ENCODE measurements at places on chromosomes 5 and 9. TPM values are rescaled to one million over a fixed set of nuclear protein-coding genes. Genes with fewer than 3 reads are reported as not detected.

The FOXD1 gene
- 72.4 TPM for total RNA-seq

The IFNA2 gene
- not detected for total RNA-seq

The PCDHA6 gene
- 1.0 TPM for total RNA-seq

The SLC6A3 gene
- total RNA-seq, result not detected

The RANBP3L gene
- total RNA-seq, result not detected

The PPP1R26 gene
- total RNA-seq, result 17.1 TPM

The ABHD17B gene
- total RNA-seq, result 15.5 TPM

The C9orf50 gene
- 0.16 TPM for total RNA-seq

The HAPLN1 gene
- 0.76 TPM for total RNA-seq

The HEMGN gene
- not detected for total RNA-seq

The FAXDC2 gene
- total RNA-seq, result 1.3 TPM

The DNAJC25 gene
- total RNA-seq, result 5.2 TPM

The HACD4 gene
- 2.1 TPM for total RNA-seq

The BSPRY gene
- 0.13 TPM for total RNA-seq

The ORM1 gene
- not detected for total RNA-seq

The NOXA1 gene
- 0.33 TPM for total RNA-seq

The FCN1 gene
- total RNA-seq, result not detected

The PKD2L2 gene
- not detected for total RNA-seq

Measured in mesangial cell (primary cell).